Caudate nucleus (tissue), 63 donors: ENCODE measurements at places on chromosomes 1 and 21.

DNA sequence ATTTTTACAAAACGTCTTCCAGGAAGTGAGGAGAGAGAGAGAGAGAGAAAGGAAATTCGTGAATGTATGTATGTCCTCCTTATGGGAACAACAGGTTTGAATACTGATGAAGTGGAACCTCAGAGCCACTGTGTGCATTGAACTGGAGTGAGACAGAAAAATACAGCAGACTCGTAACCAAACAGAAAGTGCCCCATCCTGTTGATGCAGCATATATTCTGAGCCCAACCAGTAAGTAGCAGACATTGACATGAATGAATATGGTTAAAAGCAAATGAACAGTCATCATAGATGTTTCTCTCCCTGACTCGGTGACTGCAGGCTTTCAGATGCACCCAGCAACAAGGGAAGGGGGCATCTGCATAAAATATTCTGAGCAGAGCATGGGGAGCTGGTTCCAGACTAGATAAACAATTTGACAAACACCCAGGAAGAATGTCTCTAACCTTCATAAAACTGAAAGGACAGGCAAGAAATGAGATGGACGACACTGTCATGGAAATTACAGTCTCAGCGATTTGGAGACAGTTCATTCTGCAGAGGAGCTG, 471.0 kb upstream of the PBX1 start:
- DNase-seq, result no peak

DNA sequence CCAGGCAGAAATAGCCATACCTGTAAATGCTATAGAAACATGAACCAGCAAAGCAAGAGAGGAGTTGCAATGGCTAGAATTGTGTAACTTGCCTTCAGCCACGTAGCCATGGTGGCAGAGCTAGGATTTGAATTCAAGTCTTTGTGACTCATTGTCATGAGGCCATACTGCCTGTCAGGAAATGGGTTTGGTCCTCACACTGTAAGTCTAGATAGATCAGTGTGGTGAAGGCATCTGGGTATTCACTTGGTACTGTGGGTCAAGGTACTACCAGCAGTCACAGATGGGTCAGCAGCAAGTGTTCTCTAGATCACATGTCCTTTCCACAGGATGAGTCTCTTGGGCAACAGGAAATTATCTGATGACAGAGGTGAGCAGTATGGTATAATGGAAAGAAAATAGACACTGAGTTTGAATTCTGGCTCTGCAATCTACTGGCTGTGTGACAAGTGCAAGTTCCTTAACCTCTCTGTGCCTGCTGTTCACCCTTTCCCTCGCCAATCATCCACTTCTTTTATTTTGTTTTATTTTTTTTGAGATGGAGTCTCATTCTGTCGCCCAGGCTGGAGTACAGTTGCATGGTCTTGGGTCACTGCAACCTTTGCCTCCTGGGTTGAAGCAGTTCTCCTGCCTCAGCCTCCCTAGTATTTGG, 36.9 kb downstream of the FGGY start:
- no peak for DNase-seq

- DNase-seq, result no peak
These were observed 1.0 kb upstream of the DIRAS3 start for GRCh38 chr1:68051475-68051874.

DNA sequence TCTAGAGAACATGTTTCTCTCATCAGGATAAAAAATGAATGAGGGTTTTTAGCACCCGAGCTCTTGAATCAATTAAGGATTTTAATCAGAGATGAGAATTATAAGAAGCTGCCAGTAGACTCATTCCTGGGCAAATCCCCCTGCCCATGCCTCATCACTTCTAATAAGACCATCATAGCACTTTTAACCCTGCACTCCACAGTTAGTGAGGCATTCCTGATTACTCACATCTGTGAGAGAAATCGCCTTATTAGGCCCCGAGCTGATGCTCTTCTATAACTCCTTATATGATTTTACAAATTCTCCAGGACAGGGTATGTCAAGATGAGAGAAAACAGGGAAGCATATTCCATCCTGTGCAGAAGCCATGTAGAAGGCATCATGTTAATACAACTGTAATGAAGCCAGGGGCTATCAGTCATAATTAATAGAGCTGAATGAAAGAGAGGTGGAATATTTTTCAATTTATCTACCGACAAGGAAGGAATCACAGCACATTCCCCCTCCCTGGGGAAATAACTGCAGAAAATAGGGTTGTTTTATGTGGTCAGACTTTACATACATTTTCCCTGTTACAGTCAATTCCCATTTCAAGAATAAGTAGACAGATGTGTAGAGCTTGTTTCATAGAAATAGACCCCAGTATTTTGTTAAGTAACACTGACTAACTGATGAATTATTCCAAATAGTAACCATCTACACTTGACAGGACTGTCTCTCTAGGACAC, 272.7 kb downstream of the HHIPL2 start:
- DNase-seq, result no peak

DNA sequence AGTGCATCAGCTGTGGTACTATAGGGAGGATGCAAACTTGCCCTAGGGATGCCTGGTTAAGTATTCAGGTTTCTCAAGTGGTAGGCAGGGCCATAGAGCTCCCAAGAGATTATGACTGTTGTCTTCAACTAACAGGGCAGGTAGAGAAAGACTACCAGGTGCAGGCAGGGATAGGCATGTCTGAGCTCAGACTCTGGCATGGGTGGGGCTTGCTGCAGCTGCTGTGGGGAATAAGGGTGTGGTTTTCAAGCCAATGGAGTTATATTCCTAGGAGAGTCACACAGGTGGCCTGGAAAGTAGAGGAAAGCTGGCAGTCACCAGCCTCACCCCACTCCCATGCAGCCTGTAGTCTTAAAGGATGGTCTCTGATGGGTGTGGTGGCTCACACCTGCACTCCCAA, 673.4 kb upstream of the ADGRL4 start:
- DNase-seq, result no peak
